ENCODE measurements at places on chromosomes 2 and 18. TPM values are rescaled to one million over a fixed set of nuclear protein-coding genes. Genes with fewer than 3 reads are reported as not detected.

Gene SLC30A3
- polyA plus RNA-seq, result 0.11 TPM

Gene THSD7B
- polyA plus RNA-seq, result 0.04 TPM

Gene AMER3
- polyA plus RNA-seq, result not detected

Gene LYPD6B
- 2.5 TPM for polyA plus RNA-seq

Gene DOK1
- 18.6 TPM for polyA plus RNA-seq

Gene DAPL1
- 0.17 TPM for polyA plus RNA-seq

Gene TM4SF20
- not detected for polyA plus RNA-seq

Gene RGPD4
- polyA plus RNA-seq, result not detected

Gene NCL
- 144 TPM for polyA plus RNA-seq

Gene EFR3B
- 0.68 TPM for polyA plus RNA-seq

Gene GALR1
- polyA plus RNA-seq, result under 0.01 TPM

Gene ITPRIPL1
- 0.33 TPM for polyA plus RNA-seq

Gene FOSL2
- 23.5 TPM for polyA plus RNA-seq

Gene ARHGEF4
- polyA plus RNA-seq, result 1.8 TPM

Gene RAB6D
- not detected for polyA plus RNA-seq

Gene TRIB2
- polyA plus RNA-seq, result 29.6 TPM

Gene CPO
- 0.14 TPM for polyA plus RNA-seq

Gene UGT1A5
- polyA plus RNA-seq, result not detected

Gene KCNG2
- 1.8 TPM for polyA plus RNA-seq

Gene ZNF513
- polyA plus RNA-seq, result 21.6 TPM

Gene UGT1A3
- polyA plus RNA-seq, result not detected

Gene ANKAR
- 4.0 TPM for polyA plus RNA-seq

Data from lung (tissue), 17 donors.